ENCODE measurements at places on chromosomes 3 and 15.

DNA sequence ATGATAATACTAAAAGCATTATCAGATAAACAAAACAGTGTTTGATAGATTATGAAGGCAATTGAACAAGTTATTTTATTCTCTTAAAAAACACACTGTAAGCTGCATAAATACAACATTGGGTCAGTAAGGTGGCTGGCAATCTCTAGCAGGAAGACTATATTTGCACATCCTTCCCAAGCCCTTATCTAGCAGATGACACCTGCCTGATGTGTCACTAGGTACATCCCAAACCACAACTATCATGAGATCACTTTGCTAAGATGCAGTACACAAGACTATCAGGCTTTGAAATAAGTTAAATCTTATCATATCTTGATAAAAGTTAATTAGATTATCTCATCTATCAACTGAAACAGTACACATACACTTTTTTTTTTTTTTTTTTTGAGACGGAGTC, 417.4 kb downstream of the MECOM start:
- no peak for DNase-seq

GRCh38 chr3:181899702-181900101, 188.0 kb downstream of the SOX2 start:
- no peak for DNase-seq

- no peak for DNase-seq
Measured at GRCh38 chr3:140092848-140093536, 158.0 kb downstream of the CLSTN2 start.

DNA sequence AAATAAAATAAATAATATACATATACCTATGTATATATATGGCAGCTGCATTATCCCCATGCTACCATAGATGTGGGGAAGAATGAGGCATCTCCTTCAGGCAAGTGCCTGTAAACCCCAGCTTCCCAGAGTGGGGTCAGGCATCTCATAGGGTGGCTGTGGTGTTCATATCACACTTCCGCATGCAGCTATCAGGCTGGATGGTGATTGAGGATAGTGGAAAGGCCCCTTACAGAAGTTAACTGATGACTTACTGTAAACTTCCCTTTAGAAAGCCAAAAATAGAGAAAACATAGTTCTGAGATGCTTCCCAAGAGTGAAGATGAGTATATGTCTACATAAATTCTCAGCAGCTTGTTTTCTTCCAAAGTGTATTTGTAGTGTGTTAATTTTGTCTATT, 3.5 kb upstream of the PP2D1 start:
- no peak for DNase-seq

- DNase-seq = no peak
Measured at GRCh38 chr3:8416965-8417364, 84.7 kb upstream of the LMCD1 start.

- no peak for DNase-seq
Measured at GRCh38 chr15:96350934-96351724, 20.6 kb downstream of the NR2F2 start.

GRCh38 chr3:139774560-139775302, 97.0 kb upstream of the NMNAT3 start:
- no peak for DNase-seq

DNA sequence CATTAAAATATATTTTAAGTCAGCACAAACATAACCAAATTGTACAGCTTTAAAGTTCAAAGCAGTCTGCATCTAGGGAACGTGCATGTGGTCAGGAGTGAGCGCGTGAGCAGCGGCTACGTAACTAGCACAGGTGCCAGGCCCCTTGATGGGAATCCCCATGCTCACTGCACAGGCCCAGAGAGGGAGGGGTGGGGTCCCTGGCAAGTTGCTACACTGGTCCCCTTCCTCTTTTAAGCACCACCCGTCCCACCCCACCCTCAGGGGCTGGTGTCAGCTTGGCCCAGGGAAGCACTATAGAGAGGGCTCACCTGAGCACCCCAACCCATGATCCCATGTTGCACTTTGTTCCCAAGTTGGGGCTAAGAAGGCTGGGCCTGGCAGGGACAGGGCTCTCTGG, 835 bp upstream of the GMPPB start:
- no peak for DNase-seq

DNA sequence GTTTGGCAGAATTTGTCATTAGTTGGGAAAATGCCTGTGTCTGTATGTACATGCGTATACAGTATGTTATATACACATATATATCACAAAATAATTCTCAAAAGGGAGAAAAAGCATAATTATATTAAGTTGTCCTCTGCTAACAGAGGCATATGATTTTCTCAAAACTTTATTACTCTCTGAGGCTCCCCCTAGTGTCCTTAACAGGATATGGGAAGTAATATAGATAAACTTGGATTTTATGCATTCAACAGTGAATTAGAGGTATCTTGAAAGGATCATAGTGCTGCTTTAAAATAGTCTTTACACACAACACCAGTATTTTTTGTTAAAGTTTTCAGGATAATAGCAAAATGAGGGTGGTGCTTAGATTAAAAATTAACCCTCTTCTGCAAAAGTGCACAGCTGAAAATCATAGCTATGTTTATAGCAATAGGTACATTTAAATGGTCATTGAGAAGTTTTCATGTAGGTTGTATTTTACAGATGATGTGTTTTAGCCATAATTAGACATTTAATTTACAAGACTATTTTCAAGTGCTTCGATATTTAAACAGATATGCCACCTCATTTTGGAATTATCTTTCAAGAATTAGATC, 454.0 kb upstream of the ROBO2 start:
- DNase-seq = no peak

GRCh38 chr3:156985711-156986110, 159.6 kb downstream of the LEKR1 start:
- DNase-seq = no peak

GRCh38 chr3:54353946-54354345, 231.6 kb downstream of the CACNA2D3 start:
- no peak for DNase-seq

GRCh38 chr15:101810456-101810855, 1.5 kb upstream of the OR4F15 start:
- DNase-seq = no peak

DNA sequence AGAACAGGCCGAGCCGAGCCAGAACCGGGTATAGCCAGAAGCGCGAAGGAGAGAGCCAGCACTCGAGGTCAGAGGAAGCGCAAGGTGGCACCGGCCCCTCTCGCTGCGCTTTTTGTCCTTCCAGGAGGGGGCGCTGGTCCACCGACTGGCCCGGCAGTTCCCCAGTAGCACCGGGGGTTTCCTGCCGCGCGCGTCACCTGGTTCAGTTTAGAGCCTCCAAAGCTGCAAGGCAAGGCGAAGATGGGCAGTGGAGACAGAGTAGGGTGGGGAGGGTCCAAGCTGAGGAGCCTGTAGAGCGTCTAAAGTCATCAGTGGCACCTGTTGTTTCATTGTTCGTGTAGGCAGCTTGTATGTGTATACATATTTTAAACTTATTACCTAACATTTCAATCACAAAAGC, 7.6 kb upstream of the NR2E3 start:
- no peak for DNase-seq

DNA sequence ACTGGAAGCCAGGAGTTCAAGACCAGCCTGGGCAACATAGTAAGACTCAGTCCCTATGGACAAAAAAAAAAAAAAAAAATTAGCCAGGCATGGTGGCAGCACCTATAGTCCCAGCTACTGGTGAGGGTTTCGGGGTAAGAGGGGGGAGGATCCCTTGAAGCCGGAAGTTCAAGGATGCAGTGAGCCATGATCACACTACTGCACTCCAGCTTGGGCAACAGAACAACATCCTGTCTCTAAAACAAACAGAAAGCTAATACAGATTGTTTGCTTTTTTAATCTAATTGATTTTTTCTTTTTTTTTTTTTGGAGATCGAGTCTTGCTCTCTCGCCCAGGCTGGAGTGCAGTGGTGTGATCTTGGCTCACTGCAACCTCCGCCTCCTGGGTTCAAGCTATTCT, 1.6 kb upstream of the IMP3 start:
- no peak for DNase-seq

DNA sequence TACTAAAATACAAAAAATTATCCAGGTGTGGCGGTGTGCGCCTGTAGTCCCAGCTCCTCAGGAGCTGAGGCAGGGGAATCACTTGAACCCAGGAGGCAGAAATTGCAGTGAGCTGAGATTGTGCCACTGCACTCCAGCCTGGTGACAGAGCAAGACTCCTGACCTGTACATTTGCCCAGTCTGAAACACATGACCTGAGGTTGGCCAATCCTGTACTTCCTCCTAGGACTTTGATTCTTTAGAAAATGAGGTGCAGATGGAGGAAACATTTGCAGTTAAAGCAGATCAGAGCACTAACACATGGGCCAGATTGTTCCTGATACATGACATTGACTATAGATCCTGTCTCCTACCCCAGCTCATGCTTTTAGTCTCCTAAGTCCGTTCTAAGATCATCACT, 28.9 kb upstream of the LPP start:
- DNase-seq = no peak

DNA sequence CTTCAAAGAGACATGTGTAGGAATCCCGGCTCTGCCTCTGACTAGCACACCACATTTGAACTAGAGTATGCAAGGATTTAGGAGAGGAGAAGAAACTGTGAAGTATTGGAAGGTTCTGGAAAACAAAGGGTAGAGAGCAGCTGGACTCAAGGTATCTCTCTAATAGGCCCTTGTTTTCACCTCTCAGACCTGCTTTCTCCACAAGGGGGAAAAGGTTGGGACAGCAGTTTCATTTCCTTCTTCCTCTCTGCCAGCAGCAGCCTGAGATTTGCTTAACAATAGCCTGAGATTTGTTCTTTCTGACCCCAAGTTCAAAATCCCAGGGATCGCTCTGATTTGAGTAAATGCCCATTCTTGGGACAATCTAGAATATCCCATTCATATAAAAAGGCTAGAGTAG, 430.6 kb upstream of the MCTP2 start:
- no peak for DNase-seq

DNA sequence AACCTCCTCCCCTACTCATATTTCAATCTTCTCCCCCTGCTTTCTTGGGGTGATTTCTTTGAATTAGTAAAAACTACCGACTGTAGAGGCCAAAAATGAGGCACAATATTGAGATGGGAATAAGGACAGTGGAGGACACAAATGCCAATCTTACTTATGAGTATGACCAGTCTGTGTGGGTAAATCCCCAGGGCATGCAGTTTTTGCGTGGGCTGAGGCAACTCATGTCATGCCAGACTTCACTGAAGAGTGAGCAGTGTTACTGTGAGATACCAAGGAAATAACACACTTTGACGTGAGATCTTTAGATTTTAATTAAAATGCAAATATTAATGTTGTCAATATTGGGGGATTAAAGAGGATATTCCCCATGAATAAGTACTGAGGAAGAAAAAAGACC, 254.3 kb upstream of the ICE2 start:
- no peak for DNase-seq

DNA sequence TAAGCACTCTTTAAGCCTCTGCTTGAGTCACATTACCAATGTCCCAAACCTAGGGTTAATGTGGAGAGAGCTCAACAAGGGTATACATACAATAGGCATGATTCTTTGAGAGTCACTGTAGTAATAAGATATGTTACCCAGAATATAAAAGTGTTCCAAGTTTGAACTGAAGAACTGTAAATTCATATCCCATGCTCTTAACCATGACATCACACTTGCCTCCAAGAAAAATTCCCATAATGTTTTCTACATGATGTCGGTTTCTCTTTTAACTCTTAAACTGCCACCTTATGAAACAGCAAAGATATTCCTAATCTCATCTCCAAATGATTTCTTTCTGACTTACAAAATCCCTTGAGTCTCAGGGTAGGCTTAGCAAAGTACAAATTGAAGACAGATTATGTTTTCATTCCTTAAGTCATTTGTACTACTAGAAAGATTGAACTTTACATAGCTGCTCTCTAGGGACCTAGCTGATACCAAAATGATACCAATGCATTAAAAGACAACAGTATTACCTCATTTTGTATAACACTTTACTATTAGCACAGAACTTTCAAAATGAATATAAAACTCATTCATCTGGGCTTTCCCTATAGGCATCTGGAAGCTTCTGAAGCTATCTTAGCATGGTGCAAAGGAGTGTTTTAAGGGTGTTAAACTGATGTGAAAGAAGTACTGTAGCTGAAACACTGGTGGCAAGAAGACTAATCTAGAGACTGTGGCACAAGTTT, 127.1 kb downstream of the KCNMB2 start:
- DNase-seq = no peak

GRCh38 chr3:24519368-24520100, 24.9 kb upstream of the THRB start:
- no peak for DNase-seq

GRCh38 chr15:74430510-74430951, 3.2 kb downstream of the SEMA7A start:
- no peak for DNase-seq

DNA sequence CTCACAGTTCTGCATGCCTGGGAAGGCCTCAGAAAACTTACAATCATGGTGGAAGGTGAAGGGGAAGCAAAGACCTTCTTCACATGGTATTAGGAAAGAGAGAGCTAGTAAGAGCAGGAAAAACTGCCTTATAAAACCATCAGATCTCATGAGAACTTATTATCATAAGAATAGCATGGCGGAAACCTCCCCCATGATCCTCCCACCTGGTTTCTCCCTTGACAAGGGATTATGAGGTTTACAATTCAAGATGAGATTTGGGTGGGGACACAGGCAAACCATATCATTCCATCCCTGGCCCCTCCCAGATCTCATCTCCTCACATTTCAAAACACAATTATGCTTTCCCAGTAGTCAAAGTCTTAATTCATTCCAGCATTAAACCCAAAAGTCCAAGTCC, 34.6 kb upstream of the TMEM45A start:
- DNase-seq = no peak

DNA sequence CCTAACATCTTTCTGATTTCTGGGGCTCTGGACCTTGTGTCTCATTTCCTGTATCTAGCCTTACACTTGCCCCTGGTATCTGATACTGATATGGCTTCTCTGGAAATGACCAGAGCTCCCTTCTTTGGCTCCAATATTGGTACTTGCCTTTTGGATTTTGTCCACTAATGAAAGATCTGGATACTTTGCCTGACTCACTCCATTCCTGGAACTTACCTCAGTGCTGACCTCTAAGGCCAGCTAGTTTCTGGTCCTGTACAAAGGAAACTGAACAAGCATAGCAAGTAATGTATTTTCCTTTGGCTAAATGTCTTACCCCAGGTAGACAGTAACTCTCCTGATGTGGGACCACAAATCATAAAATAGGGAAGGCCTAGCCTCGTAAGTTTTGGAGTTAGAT, 93.8 kb upstream of the SLC4A7 start:
- no peak for DNase-seq

GRCh38 chr3:193897731-193898180, 238.2 kb upstream of the HES1 start:
- DNase-seq = no peak

DNA sequence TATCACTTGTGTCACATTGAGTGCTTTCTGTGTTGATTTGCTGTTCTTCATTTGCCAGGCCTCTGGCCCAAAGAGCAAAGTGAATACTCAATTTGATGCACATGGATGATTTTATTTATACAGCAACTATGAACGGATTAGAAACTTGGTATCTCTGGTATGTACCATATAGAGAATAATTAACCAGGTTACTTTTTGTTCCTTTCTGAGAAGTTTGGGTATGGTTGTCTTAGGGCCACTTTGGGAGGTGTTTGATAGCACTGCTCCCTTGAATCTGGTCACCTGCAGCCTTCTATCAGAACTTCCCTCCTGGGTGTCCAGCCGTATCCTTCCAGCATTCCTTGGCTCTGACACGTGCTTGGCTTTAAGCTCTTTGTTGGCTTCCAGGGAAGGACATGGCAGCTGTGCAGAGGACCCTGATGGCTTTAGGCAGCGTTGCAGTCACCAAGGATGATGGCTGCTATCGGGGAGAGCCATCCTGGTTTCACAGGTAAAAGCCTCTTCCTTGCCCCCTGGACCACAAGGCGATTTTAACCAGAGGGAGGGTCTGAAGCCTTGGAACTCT, 12.7 kb downstream of the TAGLN3 start:
- no peak for DNase-seq

- DNase-seq = no peak
Measured at GRCh38 chr3:58034738-58035523, 26.7 kb downstream of the FLNB start.
